ENCODE measurements at places on chromosomes 1 and 21.

GRCh38 chr1:201221201-201221846 lies 30.7 kb downstream of the IGFN1 start:
- no peak for DNase-seq

GRCh38 chr1:60274422-60275290 lies 201.1 kb upstream of the C1orf87 start:
- DNase-seq = no peak

DNA sequence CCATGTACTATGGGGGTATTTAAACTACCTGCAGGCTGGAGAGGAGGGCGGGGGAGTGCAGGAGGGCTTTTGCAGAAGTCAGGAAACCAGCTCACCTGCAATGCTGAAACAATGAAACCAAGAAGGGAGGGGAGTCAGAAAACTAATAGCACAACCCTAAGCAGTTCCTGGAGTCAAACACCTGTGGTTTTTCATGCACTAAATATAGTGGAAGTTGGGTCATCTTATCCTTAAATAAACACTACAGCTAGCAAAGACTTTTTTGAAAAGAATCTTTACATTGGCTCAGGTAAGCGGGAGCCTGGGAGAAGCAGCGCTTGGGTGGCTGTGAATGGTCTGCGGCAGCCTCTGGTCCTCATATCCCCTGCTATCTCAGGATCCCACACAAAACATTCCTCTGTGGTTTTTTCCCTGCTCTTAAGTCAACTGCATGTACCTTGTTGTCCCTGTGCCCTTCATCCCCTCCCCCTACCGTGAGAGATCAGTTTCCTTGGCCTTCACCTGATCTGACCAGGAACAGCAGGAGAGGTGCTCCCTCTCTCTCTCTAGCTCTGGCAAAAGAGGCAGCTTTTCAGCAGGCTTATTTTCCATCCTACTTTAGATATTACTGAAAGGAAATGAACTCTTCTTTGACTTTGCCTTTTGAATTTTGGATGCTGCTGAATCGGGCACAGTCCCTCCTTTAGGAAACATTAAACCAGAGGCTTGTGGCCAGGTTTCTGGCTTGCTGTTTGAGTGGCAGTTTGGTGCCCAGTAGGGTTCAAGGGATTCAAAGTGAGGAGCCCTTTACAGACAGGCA lies 26.6 kb downstream of the TENT5C start:
- DNase-seq = no peak

GRCh38 chr1:104878203-104878909 lies 1128.7 kb downstream of the AMY1C start:
- no peak for DNase-seq

GRCh38 chr1:25174730-25175612 lies 57.3 kb downstream of the SYF2 start:
- no peak for DNase-seq

DNA sequence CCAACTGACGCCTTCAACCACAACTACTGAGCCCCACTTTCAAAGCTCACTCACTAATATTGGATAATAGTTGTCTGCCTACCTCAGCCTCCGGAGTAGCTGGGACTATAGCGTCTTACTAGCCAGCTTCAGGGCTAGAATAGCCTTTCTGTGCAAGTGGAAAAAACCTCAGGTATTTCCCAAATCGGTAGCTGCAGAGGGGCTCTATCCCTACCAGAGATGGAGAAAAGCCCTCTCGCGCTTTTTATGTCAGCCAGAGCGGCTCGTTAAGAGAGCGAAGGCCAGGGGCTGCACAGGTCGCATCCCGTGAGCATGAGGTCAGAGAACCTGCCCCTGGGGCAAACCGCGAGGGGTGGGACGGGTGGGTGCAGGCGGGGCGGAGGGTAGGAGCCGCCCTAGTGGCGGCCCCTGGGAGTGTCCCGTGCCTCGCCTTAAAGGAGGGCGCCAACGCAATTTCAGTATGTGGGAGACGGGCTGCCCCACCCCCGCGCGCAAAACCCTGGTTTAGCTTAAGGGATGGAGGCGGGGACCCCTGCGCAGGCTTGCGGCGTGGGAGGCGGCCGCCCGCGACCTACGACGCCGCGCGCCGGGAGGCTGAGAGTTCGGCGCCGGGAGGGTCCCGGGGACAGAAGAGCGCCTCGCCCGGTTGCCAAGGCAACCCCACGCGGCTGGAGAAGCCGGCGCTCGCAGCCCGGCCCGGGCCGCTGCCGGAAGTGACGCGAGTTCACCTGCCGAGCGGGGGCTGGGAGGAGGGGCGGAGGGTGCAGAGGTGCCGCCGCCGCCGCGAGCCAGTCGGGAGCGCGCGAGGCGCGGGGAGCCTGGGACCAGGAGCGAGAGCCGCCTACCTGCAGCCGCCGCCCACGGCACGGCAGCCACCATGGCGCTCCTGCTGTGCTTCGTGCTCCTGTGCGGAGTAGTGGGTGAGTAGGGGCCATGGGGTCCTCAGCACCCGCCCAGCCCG lies at the start of gene CXADR:
TSS of gene CXADR (plus strand) at position 791 of the 961 bp plus-strand sequence. CDS start at position 878, 87 bp downstream.
- peak; percentile 42 for DNase-seq

GRCh38 chr1:174786760-174787159 lies 213.0 kb upstream of the CACYBP start:
- DNase-seq = no peak

GRCh38 chr1:244104309-244105060 lies 53.4 kb downstream of the ZBTB18 start:
- DNase-seq = no peak

DNA sequence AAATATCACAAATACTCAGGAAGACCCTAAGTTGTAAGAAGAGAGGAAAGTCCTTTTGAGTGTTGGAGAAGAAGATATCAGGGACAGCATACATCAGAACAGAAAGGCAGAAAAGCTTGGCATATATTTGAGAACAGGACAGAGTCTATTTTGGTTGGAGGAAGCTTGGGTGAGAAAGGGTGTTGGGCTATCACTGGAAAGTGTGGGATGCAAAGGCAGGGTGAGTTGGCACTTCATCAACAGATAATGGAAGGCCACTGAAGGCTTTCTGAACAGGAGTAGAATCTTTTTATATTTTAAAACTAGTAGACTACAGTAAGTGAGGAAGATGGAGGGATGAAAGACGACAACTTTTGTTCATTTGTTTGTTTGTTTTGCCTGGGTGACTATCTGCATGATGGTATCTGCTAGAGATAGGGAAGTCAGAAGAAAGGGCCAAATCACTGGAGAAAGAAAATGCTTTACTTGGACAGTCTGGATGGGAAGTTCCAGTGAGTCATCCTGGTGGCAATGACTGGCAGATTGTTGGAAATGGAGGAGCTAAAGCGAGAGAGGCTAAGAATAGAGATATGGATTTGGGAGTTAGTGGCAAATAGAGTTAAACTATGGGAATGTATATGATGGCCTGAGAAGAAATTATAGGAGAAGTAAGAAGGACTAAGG lies 33.7 kb upstream of the KCNA2 start:
- no peak for DNase-seq

DNA sequence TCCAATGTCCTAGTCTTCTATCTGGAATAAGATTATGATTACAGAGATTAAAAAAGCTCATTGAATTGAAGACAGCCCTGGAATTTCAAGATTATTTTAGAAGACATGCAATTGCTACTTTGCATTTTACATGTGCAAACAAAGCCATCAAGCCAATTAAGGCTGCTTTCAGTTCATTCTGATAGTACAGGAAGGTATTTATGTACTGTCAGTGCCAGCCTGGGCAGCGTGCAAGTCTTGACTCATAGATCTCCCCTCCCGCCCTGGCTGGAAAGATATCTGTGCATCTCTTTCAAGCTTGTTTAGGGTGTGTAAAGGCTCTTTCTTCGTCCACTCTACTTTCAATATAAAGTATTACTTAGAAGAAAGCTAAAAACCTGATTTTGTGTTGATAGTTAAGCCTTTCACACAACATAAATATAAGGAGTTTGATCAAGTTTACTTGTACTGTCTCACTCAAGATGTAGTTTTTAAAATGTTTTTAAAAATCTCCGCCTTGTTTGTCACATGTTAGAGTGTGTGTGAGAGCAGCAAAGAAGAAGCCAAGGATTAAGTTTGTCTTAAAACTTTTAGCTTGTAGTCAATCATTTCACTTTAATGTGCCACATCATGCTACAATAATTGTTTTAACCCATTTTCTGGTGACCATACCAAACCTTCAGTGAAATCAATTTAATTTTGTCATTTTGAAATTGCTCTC lies 13.6 kb upstream of the LYPLAL1 start:
- DNase-seq = no peak

DNA sequence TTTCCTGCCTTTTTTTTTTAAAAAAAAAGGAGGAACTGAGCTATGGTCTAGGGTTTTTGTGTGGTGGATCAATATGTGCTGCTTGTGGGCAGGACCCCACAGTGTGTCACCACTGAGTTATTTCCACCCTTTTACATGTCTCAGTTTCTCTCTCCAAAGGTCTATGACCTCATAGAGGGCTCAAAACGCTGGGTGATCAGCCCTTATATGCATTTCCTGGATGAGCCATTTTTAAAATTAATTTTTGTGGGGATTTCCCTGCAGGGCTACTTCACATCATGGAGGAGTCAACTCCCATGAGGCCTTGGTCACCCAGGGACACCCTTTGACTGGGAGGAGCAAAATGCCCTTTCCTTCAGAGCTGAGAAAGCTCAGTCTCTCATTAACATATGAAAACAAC lies 20.7 kb upstream of the HAO2 start:
- no peak for DNase-seq

- DNase-seq = no peak
Measured at GRCh38 chr1:231603598-231604275, 22.9 kb upstream of the DISC1 start.

GRCh38 chr1:110897681-110898080 lies 24.7 kb downstream of the CD53 start:
- DNase-seq = no peak

DNA sequence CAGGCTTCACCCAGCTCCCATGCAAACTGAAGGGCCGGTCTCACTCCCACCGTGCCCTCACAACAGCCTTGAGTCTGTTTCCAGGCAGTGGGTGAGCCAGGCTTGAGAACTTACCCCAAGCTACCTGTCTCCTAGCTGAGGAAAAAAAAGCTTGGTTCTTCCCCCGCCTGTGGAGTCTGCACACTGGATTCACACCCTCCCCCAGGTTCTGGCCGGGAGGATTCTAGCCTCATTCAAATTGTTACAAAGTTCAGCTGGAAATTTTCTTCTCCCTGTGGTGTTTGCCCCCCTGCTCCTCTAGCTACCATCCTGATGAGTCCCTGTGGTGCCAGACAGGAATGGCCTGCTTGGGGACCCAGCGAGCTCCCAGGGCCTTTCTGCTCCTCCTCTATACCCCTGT lies 471.7 kb downstream of the AGBL4 start:
- DNase-seq = no peak

GRCh38 chr1:15430787-15431570 lies 7.3 kb upstream of the CTRC start:
- no peak for DNase-seq

GRCh38 chr1:180094705-180095295 lies 59.9 kb upstream of the QSOX1 start:
- DNase-seq = no peak

DNA sequence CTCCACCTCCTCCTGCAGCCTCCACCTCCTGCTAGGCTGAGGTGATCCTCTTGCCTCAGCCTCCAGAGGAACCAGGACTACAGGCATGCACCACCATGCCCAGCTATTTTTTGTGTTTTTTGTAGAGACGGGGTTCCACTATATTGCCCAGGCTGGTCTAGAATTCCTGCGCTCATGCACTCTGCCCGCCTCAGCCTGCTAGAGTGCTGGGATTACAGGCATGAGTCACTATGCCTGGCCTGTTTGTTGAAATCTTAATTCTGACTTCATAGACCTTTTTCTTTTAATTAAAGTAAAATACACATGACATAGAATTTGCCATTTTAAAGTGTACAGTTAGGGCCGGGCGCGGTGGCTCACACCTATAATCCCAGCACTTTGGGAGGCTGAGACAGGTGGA lies 42.7 kb downstream of the FAAP20 start:
- DNase-seq = no peak

DNA sequence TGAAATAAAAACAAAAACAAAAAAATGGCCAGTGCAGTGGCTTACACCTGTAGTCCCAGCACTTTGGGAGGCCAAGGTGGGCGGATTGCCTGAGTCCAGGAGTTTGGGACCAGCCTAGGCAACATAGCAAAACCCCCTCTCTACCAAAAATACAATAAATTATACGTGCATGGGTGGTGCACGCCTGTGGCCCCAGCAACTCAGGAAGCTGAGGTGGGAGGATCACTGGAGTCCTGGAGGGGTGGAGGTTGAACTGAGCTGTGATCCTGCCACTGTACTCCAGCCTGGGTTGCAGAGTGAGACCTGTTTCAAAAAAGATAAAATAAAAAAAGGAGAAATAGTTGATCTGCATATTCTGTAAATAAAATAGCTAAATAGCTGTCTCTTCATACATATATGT lies 41.2 kb downstream of the HS2ST1 start:
- no peak for DNase-seq

DNA sequence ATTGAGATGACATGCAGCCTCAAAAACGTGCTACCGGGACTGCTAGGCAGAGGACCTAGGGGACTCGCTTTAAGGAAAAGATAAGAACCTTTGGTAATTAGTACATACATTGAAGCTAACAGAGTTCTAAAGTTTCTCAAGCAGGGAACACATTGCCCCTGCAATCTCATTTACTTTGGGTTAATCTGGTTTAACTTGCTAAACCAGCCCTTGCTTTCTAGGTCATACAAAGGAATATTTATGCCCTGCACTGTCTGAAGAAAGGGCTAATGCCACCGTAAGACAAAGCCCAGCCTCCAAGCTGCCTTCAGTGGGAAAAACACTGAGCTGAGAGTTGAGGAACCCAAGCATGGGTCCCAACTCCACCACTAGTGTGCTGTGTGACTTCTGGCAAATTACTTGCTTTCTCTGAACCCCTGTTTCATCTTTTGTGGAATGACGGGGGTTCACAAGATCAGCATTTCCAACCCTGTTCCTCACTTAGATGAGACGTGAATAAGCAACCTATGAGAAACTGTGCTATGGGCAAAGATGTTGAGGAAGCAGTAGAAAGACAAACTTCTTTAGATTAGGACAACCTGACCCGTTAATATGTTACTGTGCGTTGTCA lies 66.3 kb downstream of the VWA5B1 start:
- no peak for DNase-seq

DNA sequence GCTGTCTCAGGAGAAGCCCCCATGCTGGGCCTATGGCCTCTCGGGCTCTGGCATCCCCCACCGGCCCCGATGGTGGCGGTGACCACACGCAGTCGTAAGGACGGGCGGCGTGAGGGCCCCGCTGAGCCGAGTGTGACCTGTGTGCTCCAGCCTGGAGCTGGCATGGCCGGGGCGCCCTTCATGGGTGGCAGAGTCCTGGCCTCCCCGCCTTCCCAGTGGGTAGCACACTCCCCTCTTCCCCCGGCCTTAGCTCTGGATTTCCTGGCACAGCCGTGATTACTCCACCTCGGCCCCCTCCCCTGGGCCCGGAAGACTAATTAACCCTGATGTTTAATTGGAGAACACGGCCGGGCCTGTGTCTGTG lies 44.6 kb downstream of the SLX9 start:
- no peak for DNase-seq

- no peak for DNase-seq
Measured at GRCh38 chr1:7888248-7889081, 35.6 kb upstream of the UTS2 start.

DNA sequence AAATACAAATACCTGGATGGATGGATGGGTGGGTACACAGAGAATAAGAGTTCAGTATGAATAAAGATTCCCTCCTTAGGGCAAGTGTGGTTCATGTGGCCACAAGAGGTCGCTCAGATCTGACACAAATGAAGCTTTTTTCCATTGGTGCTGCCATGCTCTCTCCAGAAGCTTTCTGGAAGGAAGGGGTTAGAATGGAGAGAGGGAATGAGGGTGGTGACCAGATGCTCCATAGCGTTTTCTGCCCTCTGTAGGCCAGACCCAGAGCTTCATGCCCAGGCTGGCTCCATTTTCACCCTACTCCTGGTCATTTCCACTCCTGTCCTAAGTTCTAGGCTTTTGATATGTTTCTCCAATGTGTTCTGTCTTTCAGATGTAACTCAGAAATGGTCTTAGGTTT lies 3.3 kb upstream of the FCRL6 start:
- no peak for DNase-seq

All from activated gamma-delta T cell (primary cell).